ENCODE measurements at places on chromosomes 7 and 10.
A peak's percentile ranks its signal among the peaks of the same experiment; 100 is the strongest.

- peak; percentile 41 for DNase-seq
Observed at GRCh38 chr10:51010977-51011376, 63.3 kb upstream of the PRKG1 start.

DNA sequence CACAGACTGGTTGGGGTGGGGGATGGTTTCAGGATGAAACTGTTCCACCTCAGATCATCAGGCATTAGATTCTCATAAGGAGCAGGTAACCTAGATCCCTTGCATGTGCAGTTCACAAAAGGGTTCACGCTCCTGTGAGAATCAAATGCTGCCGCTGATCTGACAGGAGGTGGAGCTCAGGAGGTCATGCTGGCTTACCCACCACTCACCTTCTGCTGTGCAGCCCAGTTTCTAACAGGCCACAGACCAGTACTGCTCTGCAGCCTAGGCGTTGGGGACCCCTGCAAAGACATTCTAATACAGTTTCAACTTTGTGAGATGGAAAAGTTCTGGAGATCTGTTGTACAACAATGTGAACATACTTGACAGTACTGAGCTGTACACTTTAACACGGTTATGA, 39.9 kb downstream of the STRA8 start:
- no peak for DNase-seq

DNA sequence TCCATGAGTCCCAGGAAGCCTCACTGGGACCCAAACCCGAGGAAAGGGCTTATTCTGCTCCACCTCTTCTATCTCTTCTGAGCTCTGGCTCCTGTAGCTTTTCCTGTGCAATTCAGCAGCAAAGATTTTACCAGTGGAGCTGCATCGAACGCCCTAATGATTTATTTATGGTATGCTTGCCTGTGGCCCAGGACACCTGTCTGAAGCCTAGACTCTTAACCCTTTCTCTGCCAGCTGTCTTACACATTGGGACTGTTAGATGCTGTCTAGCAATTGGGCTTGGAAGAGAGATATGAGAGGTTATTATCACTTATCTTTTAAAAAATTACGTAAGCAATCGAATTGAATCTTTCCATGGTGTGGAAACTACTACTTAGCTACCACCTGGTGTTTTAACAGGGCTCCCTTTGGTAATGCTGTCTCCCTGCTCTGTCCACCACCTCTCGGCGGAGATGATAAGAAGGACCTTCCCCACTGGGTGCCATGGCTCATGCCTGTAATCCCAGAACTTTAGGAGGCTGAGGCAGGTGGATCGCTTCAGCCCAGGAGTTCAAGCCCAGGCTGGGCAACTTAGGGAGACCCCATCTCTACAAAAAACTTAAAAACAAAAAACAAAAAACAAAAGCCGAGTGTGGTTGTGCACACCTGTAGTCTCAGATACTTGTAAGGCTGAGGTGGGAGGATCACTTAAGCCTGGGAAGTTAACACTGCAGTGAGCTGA, 8.8 kb downstream of the ACSL5 start:
- DNase-seq, result no peak

GRCh38 chr7:48252995-48253394, 81.7 kb downstream of the ABCA13 start:
- DNase-seq, result no peak

DNA sequence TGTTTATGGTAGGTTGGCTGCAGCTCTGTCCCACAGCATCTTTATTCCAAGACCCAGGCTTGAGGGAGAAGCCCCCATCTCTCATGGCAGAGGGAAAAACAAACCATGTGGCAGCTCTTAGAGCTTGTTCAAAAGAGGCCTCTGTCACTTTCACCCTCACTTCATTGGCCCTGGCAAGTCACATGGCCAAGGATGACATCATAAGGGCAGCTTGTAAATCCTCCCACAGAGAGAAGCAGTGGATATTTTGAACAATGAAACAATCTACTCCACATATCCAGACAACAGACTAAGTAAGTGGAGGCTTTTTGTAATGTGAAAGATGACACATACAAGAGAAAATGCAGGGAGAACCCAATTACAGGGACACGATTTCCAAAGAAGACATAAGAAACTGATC, 108.1 kb downstream of the GRID1 start:
- no peak for DNase-seq
